ENCODE measurements at places on chromosomes 12 and 14. TPM values are rescaled to one million over a fixed set of nuclear protein-coding genes. Genes with fewer than 3 reads are reported as not detected.

FGF23 gene
- not detected for total RNA-seq

HIGD1C gene
- total RNA-seq = not detected

DNA sequence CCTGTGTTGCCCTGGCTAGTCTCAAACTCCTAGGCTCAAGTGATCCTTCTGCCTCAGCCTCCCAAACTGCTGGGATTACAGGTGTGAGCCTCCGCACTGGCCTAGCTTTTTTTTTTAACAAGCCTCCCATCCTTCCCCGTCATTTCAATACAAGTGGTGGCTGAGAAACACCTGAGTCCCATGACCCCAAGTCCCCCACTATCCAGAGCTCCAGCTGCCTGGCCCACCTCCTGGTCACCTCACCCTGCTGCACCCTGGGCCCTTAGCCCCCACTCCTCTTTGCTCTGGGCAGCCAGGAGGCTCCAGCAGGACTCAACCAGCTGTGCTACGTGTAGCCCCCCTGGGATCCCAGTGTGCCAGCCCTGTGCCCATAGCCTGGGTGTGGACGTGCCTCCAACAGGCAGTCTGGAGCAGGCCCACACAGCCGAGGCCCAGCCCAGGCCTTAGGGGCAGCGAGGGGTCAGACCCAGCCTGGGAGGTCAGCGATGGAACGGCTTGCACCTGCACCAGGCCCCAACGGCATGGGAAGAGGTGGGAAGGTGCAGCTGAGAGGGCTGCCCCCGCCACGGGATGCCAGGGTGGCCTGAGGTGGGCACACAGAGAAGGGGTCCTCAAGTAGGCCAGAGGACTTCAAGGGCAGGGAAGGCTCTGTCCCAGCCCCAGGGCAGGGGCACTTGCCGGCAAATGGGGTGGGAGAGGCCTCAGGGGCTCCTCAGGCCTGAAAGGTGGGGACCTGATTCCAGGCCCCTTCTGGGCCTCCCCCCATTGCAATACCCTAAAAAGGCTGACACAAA is 6.5 kb downstream of the AHNAK2 start:
- peak overlapping the region; percentile 86 for H3K27ac ChIP-seq
- peaks cover 87% of the 10 kb centered on the region for H3K4me1 ChIP-seq
- no peak overlapping the region for H3K4me3 ChIP-seq
- peak; percentile 43 for DNase-seq

DNA sequence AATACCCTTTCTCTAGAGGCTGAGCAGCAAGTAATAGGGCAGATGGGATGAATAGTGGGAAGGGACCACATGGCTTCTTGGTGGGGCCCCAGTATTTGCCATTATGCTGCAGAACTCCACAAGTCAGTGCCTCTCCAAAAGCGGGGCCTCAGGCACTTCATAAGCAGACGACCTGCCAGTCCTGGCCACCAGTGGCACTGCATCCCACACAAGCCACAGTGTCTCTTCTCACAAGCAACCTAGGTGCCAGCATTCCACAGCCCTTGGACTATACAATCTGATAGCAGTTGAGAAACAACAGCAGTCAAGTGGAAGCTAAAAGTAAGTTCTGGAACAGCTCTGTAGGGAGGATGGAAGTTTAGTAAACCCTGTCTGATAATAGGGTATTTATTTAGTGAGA is 4.2 kb upstream of the SLC8A3 start:
- no peak overlapping the region for H3K4me3 ChIP-seq
- DNase-seq = no peak
- peaks cover 39% of the 10 kb centered on the region for H3K27me3 ChIP-seq
- no peaks in the 10 kb centered on the region for H3K36me3 ChIP-seq
- H3K27ac ChIP-seq = no peak overlapping the region
- H3K4me1 ChIP-seq = peaks cover 13% of the 10 kb centered on the region

- no peaks in the 10 kb centered on the region for H3K27me3 ChIP-seq
- no peak overlapping the region for H3K27ac ChIP-seq
- H3K4me3 ChIP-seq = no peak overlapping the region
- H3K4me1 ChIP-seq = no peaks in the 10 kb centered on the region
Measured at GRCh38 chr14:76294876-76295275, 81.1 kb upstream of the ESRRB start.

- H3K4me3 ChIP-seq = no peak overlapping the region
- H3K27ac ChIP-seq = no peak overlapping the region
- no peak for DNase-seq
- no peaks in the 10 kb centered on the region for H3K27me3 ChIP-seq
Measured at GRCh38 chr12:59672273-59672672, 76.4 kb downstream of the SLC16A7 start.

Measured in lower lobe of right lung (tissue), 2 donors.